ENCODE measurements at places on chromosomes 6 and 20.

DNA sequence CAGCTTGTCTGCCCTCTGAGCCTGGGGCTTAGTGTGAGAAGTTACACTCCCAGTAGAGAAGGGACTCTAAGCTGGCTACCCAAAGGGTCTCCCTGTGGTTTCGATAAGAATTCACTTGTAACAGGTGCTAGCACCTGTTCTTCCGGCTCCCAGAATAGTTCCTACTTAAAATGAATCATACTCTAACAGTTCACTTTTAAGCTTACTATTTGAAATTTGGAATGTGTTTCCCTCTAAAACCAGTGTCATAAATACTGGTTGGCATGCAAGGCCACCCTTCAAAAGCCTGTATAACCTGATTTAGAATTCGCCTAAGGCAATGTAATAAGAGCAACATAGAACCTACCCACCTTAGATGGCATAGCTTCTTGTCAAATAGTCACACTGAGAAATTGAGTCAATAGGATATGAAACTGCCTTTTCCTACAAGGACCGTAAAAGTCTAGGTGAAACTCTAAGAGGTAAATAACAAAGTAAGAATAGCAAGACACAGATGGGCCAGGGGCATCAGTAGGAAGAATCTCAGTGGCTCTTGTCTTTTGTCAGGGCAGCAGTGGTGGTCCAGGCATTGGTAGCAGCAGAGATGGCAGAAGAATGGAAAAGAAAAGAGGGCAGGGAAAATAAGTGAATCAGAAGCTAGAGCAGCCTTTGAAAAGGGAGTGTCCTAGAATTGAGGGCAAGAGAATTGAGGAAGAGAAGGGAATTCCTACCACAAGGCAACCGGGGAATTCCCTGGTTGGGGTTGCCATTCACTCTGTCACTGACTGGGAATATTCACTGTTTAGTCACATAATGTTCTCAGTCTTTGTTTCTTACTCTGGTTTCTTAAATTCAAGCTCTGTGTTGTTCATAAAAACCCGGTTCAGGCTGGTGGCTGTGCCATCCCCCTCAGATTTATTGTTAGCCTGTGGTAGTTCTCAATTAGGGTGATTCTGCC lies 91.5 kb downstream of the HIVEP2 start:
- no peak for DNase-seq

DNA sequence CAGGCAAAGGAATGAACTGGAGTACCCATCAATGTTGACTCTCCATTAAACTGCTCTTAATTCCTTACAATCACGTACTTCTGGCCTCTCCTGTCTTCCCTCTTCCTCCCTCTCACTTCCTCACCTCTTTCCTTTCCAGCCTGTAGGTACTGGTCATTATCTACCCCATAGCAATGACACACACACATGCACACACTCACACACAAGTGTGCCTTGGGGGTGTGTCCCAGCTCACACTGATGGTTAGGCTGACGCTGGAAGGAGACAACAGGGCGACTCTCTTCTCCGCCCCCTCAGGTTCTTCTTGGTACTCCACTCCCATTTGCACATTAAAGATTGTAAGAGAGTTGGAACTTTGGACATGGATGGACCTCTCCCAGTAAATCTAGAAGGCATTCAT lies 14.0 kb upstream of the SERPINB9 start:
- DNase-seq, result peak; percentile 20

- DNase-seq, result no peak
Measured at GRCh38 chr20:16485401-16485800, 87.8 kb downstream of the KIF16B start.

GRCh38 chr20:53751620-53752318 lies 158.1 kb upstream of the ZNF217 start:
- DNase-seq, result no peak

DNA sequence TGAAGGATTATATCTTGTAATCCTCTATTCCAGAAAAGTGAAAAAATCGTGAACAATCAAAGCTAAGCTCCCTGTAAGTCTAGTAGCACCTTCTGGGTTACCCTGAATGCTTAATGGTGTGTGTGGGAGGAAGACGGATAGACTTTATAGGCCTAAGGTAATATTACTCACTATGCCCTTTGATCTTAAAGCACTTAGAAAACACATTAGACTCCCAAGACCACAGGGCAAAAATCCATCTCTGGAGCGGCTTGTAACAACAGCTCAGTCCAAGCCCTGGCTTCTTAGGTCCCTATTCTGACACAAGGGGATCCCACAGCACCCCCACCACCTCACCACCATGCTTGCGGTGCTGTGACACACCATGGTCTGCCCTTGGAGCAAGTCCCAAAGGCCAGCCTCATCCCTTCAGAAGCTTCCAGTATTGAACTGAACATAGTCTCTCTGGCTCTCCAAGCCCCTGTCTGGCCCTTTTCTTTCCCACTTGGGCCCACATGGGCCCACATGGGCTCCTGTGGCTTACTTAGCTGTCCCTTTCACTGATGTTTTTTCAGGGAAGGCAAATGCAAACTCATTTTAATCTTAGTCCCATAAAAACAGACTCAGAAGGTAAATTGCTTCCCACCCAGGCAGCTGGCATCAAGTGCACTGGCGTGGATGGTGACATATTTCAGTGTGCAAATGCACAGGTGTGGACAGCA lies 28.3 kb downstream of the C6orf132 start:
- DNase-seq, result no peak

GRCh38 chr6:166515072-166515810 lies 71.2 kb downstream of the RAMACL start:
- DNase-seq, result peak; percentile 78

GRCh38 chr6:167416676-167417430 lies 92.0 kb downstream of the TTLL2 start:
- DNase-seq, result no peak

- DNase-seq, result no peak
Measured at GRCh38 chr6:109687271-109687761, 3.7 kb downstream of the AK9 start.
